RKO (cell line): ENCODE measurements at places on chromosomes 13 and 19.
A peak's percentile ranks its signal among the peaks of the same experiment; 100 is the strongest.

GRCh38 chr13:29487466-29488454 lies 107.7 kb downstream of the SLC7A1 start:
- DNase-seq, result no peak

DNA sequence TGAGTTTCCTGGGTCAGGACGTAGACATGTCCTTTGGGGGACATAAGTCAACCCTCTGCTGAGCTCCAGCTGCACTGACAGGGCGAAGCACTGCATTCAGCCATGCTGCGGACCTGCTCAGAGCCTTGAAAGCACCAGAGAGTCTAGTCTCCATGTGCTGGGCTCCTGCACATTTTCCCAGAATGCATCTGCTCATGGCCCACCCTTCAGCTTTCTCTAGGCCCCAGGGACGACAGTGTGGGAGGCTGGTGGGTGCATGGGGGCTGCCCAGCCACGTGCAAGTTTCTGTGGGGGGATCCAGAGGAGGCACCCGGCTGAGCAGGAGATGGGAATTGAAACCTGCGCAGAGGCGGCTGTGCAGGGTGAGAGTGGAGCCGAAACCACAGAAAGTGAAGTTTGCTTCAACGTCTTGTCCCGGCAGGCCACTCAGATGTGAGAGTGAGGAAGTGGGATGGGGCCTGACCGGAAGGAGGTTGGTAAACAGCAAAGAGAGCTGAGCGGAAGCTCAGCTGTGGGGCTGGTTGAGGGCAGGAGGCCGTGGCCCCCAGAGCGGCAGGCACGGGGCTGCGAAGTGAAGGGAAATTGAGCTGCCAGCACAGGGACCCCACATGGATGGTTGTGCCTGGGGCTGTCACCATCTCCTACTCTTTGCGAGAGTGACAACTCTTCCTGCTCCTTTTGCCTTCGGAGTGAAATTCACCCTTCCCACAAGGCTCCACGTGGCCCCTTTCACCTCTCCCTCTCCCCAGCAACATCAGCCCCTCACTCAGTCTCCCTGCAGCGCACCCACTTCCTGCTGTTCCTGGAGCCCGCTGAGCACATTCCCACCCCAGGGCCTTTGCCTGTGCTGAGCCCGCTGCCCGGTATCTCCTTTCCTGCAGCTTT lies 11.8 kb downstream of the PGLS start:
- DNase-seq, result no peak

DNA sequence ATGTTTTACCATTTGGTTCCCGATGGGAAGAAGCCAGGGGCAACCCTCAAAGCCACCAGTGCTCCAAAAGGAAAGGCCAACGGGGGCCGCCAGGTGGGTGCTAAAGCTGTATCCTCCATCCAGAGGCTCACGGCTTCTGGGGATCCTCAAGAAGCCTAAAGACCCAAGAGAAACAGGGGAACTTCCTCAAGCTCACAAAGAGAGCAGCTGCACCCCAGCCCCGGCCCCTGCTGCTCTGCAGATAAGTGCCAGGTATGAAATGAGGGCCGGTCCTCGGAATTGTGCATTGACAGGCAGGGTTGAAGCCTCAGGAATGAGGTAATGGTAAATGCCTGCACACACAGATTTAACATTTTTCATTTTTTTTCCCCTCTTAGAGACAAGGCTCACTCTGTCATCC lies 8.0 kb upstream of the POP4 start:
- no peak for DNase-seq

DNA sequence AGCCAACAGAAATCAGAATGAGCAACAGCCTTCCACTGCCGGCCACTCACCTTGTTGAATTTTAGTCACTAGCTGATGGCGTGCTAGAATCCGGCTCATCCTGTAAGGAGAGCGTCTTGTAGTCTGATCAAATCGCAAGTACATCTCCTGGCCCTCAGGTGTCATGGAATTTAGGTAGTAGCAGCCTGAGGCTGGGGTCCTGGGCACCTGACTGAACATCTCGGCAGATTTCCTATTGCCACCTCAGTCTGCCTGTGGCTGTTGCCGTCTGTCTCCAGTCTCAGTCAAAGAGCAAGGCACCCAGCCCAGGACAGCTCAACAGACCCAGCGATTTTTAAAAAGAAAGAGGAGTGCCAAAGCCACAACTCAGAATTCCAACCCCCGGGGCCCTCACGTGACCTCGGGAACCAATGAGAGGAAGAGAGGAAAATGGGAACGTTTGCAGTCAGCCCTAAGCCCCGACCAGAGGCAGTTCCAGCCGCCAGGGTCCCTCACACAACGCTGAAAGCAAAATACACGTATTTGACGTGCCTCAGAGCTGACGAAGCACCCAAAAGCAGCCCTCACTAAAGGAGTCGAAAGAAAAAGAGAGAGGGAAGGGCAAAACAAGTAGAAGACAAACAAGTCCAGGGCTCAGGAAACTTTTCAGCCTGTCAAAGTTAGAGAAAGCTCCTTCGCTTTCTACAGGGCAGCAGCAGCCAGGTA lies at the start of gene STARD13:
Gene STARD13 (minus strand): TSS at position 336 of the 705 bp plus-strand sequence. CDS start 117 bp downstream, at position 219.
- DNase-seq, result peak; percentile 95

DNA sequence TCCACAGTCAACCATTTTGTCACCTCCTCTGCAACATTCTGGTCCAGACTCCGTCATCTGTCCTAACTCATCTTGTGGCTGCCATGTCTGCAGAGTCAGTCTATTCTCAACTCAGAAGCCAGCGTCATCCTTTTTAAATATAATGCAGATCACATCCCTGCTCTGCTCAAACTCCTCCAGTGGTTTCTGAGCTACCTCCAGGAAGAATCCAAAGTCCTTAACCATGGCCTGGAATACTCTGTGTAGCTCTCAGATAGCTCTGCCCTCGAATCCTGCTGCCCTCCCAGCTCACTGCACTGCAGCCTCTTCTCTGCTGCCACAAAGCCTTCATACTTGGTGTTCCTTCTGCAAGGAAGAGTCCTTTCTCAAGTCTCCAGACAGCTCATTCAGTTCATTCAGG lies 190.8 kb downstream of the FOXO1 start:
- DNase-seq, result no peak

DNA sequence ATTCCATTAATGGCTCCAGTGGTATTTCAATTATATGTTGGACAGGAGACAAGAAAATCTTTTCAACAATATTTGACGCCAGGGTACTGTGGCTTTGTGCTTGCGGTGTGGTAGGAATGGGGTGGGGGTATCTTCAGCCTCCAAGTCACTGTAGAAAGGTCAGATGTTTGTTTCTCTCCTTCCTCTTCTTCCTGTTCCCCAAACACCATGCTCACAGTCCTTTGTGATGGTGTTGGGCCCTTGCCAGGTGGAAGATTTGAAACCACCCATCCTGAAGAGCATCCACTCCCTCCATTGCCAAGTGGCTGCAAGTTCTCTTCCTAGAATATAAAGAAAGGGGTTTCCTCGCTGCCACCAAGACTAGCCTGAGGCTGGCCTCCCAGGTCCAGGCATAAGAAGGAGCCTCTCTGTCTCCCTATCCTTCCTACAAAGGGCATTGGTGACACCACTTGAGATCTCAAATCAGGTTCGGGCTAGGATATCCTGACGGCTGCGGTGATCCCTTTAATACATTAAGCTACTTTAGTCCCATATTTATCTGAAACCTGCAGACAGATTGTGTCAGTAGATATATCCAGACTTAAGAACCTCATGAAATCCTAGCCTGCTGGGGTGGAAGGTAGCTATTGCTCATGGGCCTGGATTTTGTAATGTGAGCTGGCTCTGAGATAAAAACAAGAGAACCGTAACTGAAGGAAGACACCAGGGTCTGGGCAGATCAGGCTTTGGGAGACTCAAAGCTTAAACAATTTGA lies 64.3 kb upstream of the SIAH3 start:
- no peak for DNase-seq

GRCh38 chr13:72463561-72463960 lies 263.9 kb downstream of the MZT1 start:
- DNase-seq, result no peak

DNA sequence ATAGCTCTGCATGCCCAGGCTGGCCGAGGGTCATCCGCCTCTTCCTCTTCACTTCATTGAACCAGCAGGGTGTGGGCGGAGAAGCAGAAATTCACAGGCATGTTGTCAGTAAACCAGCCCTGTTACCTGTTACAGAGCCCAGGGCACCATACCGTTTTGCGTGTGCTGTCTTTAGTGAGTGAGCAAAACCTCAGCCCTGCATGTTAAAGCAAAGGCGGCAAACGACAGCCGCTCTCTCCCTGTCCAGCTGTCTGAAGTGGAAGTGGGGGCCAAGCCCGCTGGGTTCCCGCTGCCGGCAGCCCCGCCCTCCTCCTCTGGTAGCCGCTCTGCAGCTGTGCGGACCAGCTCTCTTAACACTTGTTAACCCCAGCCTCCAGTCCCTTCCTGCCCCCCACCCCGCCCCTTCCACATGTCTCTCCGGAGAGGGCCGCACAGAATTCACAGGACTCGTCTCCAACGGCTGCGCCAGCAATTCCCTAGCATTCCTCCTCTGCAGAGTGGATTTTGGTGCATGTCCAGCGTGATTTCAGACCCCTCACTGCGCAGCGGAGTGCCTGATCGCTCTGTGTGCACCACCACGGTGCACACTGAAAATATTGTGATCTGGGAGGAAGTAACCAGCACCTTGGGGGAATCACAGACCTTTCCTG lies 12.7 kb downstream of the KLHL26 start:
- no peak for DNase-seq

DNA sequence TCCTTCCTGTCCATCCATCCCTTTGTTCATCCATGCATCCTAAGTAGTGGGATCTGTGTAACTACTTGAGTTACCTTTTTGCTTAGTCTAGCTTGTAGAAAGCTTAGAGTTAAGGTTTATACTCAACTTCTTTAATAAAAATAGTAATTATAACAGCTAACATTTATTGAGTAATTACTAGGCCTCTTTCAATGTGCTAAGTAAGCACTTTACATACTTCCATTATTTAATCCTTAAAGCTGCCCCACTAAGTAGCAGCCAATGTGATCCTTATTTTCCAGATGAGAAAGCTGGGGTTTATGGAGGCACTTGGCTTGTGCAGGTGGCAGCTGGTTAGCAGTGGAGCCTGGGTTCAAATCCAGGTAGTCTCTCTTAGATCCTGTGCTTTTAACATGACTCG lies 182.9 kb downstream of the FGF9 start:
- no peak for DNase-seq

- DNase-seq, result no peak
Measured at GRCh38 chr19:46972311-46972710, 47.3 kb upstream of the NPAS1 start.

GRCh38 chr19:50290775-50291174 lies 38.4 kb downstream of the KCNC3 start:
- DNase-seq, result no peak

DNA sequence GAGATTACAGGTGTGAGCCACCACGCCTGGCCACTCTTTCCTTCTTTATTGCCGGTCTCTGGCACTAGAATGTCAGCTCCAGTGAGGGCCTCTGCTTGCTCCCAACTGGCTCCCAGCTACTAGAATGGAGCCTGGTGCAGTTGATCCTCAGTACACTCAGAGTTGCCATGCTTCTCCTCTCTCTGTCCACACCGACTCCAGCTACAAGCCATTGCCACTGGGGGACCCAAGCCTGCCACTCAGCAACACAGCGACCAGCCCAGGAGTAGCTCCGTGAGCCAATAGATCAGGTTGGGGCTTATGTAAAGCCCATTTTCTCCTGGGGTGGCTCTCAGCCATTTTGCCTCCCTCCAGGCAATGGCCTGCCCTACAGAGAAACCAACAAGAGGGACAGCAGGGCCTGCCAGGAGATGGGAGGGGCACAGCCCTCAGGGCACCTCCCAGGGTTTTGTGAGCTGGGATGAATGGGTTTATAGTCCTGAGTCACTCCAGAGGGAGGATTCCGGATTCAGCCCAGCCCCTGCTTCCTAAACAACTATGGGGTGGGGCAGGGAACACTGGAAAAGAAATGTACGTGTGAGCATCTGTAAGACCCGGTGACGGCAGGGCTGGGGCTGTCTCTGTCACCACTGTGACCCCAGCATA lies 36.5 kb downstream of the OPA3 start:
- peak; percentile 20 for DNase-seq

GRCh38 chr19:435707-436412 lies 25.0 kb downstream of the SHC2 start:
- no peak for DNase-seq

GRCh38 chr13:98222081-98222554 lies 45.0 kb upstream of the RNF113B start:
- DNase-seq, result no peak

DNA sequence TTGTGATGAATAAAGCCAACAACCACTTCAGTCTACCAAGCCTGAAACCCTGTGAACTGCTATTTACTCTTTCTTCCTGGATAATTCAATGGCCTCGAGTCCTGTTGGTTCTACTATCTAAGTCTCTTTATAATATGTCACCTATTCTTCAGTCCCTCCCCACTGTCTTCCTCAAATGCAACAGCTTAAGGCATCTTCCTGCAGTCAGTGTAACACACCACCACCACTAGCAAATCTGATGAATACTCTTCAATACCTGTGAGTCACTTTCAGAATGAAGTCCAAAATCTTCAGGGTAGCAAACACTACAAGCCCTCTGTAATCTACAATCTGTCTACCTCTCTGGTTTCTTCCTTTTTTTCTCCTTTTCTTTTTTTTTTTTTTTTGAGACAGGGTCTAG lies 32.9 kb downstream of the ZDHHC20 start:
- peak; percentile 3 for DNase-seq

DNA sequence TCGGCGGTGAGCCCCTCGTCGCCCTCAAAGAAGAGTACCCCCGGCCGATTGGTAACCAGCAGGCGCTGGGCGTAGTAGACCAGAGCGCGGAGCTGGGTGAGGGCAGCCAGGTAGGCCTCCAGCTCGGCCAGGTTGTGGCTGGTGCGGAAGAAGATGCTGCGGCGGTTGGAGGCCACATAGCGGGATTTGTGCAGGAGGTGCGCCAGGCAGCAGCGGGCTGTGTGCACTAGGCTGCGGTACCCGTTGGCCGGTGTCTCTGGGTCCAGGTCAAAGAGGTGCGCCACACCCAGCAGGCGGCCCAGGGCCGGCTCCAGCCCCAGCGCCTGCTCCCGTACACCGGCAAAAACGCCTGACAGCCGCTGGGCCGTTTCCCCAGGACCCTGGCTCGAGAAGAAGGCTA lies 16.8 kb downstream of the LIPE start:
- no peak for DNase-seq

GRCh38 chr13:113486698-113487097 lies 3.8 kb downstream of the DCUN1D2 start:
- no peak for DNase-seq

DNA sequence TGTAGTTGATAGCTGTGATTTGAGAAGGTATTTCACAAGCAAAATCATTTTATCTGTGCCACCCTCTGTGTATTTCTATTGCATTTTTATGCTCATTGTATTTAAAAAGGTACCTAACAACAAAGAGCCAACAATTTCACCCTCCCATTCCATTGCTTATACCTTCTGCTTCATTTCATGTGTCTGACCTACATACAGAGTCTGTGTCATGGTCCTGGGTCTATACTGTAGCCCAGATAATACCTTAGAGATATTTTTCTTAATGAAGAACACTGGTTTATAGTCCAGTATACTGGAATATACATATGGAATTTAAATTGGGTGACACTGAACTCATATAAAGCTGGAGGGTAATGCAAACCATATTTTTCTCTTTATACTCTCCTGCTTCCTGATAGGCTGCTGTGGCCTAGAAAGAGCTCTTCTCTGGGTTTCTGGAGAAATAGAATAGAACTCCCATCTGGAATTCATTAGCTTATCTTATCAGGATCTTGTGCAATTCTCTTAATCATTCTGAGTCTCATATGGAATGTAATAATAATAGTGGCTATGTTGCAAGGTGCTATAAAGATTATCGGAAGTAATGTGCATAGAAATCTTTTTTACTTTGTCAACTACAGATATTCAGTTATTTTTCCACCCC lies 31.8 kb upstream of the SPART start:
- DNase-seq, result no peak

- DNase-seq, result no peak
Measured at GRCh38 chr13:24737042-24737441, 26.9 kb upstream of the RNF17 start.

GRCh38 chr19:17555929-17556813 lies 722 bp downstream of the COLGALT1 start:
- peak; percentile 82 for DNase-seq
